ENCODE measurements at places on chromosomes 7 and 10.
A peak's percentile ranks its signal among the peaks of the same experiment; 100 is the strongest.

- DNase-seq, result no peak
These were observed 19.8 kb downstream of the ZNF775 start for GRCh38 chr7:150398965-150399320.

DNA sequence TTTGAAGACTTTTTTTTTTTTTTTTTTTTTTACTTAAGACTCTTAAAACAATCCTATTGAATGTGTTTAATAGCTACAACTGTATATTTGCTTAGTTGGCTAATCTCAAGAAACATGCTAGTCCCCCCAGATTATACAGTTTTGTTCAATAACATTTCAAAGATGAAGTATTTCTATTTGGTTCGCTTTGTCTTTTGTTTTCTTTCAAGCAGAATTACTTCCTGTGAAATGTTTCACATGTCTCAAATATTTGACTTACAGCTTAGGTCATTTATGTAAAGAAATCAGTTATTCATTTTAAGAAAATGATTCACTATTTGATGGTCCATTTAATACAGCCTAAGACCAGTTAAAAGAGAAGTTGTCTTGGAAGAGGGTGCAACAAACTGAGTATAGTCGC, 12.8 kb upstream of the LAMB1 start:
- no peak for DNase-seq

DNA sequence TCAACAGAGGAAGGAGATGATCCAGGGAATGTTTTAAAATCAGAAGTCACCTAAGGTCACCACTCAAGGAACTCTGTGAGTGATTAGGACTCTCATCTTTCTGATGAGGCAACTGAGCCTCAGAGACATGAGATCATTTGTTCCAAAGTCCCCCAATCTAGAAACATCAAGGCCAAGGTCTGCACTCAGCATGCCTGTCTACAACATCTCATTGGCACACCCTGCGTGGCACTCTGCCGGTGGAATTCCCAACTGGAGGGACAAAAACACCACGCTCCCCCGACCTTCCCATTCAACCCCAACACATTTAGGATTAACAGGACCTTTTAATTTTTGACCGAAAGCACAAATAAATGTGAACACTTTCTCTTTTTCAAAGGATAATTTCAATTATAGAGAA, 31.4 kb downstream of the CPXM2 start:
- no peak for DNase-seq

GRCh38 chr7:43559171-43559945, 23.6 kb upstream of the STK17A start:
- no peak for DNase-seq

DNA sequence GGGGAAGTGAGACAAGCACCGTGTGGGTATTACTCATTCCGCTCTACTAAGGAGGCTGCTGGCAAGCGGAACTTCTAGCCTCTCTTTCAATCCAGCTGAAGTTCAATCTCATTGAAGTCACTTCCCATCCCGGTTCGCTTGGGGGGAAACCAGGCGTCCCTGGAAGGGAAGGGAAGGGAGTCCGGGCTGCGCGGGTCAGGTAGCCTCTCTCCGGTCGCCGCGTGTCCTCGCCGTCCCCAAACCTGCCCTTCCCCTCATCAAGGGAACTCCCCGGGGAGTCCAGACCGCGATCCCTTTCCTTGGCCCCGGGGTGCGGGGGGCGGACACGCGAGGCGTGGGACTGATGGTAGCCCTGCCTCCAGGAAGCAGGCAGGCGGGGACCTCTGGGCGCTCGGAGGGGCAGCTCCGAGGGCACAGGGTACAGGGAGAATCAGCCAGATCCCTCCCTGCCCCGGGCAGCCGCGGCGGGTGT, 598 bp upstream of the ZEB1 start:
- DNase-seq, result peak; percentile 45

- DNase-seq, result no peak
These were observed 197.0 kb downstream of the TNS3 start for GRCh38 chr7:47384755-47385535.

DNA sequence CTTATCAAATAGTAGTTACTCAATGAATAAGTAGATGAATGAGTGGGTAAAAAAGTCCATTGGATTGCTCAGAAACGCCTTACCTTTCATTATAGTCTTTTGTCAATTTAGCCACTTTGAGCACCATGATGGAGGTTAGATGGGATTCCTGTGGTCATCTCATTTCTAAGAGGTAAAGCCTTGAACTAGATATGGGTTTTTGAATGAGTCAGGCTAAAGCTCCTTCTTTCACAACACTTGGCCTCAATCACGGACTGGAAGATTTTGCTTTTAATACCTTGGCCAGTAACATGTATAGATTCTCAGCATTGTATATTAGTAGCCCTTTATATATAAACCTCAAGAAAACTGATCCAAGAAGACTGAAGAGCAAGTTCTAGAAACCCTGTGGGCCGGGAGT, 99.7 kb upstream of the CCDC6 start:
- DNase-seq, result no peak

GRCh38 chr10:113264333-113265131, 288.3 kb upstream of the HABP2 start:
- DNase-seq, result no peak

- DNase-seq, result no peak
These were observed 455.0 kb downstream of the CCSER2 start for GRCh38 chr10:84783386-84783785.

DNA sequence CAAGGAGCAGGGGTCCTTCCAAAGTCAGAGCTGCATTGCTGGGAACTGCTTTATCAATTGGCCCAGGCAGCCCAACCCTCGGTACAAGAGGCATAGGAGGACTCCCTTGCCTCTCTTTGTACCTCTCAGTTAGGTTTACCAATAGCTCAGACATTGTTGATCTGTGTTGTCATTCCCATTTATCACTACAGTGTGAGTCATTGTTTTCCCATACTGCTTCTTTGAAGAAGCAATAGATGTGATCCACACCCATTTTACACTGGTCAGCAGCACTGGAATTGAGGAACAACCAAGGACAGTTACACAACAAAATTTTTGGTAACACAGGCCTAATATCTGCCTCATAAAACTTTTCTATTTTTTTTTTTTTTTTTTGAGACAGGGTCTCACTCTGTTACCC, 307.2 kb downstream of the SNX13 start:
- DNase-seq, result no peak

DNA sequence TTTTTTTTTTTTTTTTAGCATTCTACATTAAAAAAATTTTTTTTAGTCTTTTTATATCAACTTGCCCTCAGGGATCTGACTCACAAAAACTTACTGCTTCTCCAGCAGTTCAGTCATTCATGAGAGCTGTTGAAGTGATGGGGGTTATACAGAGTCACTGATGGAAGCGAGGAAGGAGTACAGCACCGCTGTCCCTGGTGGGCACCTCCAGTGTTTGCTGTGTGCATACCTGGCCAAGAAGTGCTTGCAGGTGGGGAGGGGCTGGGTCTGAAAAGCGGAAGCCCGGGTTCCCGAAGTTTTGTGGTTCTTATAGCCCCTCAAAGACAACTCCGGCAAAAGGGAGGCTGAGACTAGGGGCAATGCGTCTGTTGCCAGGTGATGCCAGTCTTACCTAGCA, 46.2 kb downstream of the MINDY4 start:
- DNase-seq, result no peak

GRCh38 chr7:16350634-16351033, 70.7 kb downstream of the CRPPA start:
- no peak for DNase-seq

GRCh38 chr7:44293561-44294324, 31.7 kb downstream of the CAMK2B start:
- no peak for DNase-seq

DNA sequence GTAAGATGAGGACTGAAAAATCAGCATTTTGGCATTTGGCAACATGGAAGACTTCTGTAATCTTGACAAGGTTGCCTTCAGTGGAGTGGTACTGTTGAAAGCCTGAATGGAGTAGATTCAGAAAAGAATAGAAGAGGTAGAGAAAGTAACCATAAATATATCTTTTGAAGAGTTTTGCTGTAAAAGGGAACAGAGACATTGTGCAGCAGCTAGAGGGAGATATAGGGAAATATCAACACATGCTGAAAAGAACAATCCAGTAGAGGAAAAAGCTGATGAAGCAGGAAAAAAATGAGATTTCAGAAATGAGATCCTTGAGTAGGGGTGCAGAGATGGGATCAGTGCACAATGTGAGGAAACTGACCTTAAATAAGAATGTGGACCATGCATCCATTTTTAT, 60.0 kb downstream of the RAPGEF5 start:
- DNase-seq, result no peak

DNA sequence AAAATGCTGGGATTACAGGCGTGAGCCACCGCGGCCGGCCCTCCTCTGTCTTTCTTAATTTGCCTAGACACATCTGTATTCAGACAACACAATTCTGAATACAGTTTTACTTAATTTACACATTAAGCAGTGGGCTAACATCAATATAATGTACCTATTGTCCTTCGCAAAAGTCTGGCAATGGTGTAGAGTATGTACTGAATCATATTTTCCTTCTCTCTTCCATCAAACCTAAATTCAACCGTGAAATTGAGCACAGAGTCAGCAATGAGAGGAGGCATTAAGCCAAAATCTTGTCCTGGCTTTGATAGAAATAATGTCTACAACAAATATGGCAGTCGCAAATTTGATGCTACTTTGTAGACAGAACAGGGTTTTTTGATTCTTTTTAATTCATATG, 30.4 kb downstream of the FZD9 start:
- DNase-seq, result no peak

DNA sequence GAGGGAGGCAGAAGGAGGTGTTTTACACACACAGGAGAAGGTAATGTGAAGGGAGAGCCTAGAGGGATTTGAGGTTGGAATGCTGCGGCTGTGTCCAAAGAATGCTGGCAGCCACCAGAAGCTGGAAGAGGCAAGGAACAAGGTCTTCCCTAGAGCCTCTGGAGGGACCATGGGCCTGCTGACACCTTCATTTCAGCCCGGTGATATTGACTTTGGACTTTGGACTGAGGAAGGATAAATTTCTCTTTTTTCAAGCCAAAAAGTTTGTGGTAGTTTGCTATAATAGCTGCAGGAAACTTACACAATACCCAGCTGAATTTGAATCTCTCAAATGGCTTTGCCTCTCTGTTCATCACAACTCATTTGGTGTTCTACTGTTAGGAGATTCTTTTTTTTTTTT, 34.6 kb downstream of the UBN2 start:
- no peak for DNase-seq

GRCh38 chr7:2873686-2874551, 29.8 kb upstream of the GNA12 start:
- DNase-seq, result no peak

DNA sequence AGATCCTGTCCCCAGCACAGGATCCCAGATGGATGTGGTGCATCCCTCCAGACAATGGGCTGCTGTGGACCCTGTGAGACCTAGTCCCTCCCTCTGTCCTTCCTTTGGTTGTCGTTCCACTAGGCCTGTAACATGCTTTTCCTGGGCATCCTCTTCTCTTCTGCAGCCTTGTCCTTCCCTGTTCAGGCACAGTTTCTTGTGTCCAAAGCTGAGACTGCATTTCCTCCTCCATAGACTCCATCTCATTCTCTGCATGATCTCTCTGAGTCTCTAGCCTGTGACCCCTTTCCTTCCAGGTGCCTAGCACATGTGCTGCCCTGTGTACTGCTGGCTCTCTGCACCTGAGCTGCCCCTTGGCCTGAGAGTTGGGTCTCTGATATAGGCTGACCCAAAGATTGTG, 293.5 kb upstream of the IGFBP3 start:
- no peak for DNase-seq

DNA sequence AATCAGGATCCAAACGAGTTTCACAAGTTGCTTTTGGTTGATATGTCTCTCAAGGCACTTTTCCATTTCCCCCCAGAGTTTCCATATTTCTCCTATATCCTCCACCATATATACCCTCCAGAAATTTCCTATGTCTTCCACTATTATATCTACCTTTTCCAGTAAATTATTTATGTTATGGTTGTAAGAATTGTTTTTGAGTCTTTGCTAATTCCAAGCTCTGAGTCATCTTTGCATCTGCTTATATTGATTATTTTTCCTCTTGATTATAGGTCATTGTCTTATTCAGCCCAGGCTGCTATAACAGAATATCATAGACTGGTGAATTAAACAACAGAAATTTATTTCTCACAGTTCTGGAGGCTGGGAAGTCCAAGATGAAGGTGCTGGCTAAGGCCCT, 12.7 kb downstream of the TACC2 start:
- DNase-seq, result no peak

- no peak for DNase-seq
These were observed 71.8 kb downstream of the SEMA3C start for GRCh38 chr7:80847027-80847426.

GRCh38 chr7:77354484-77354883, 61.7 kb downstream of the GSAP start:
- no peak for DNase-seq

DNA sequence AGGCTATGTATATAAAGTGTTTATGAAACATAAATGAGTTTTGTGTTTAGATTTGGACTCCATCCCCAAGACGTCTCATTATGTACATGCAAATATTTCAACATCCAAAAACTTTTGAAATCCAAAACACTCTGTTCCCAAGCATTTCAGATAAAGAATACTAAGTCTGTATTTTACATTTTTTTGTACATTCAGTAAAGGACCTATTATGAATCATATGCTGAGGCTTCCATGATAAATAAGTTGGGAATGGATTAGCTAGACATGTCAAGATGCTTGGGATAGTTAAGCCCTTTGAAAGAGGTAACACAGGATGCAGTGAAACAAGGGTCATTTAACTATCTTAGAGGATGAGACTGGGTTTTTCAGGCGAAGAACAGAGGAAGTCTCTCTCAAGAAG, 262.9 kb downstream of the SNX13 start:
- no peak for DNase-seq

DNA sequence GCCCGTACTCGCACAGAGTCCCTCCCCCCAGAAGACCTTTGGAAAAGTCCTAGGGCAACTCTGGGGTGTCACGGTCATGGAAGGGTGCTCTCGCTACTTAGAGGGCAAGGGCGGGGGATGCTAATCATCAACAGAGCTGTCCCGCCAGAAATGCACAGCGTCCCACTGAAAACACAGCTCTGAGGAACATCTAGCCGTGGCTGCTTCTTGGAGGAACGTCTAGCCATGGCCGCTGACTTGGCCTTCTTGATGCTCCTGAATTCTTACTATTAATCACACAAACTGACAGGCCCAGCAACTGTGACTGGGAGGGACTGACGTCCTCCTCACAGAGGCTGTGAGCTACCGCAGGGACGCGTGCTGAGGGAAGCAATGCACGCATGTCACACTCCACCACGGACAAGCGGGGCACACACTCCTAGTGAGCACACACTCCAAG, 1.7 kb downstream of the TUBGCP2 start:
- no peak for DNase-seq

- DNase-seq, result no peak
These were observed 630.1 kb downstream of the CALN1 start for GRCh38 chr7:71782051-71782450.

DNA sequence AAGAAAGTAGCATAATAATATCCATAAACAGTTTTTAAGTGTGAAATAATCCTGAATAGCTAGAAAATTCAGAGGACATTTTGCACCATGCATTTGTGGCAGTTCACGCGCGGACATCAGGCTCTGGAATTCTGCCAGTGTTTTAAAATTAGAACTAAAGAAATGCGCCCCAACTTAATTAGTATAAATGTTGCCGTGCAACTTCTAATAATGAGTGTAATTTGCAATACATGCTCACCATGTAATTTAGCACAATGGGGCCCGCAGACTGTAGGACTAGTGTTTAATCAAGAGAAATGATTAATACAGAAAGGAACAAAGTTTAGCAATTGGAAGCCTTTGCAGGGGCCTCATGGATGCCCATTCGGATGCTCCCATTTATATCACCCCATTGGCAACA, 96.6 kb downstream of the PTPRE start:
- DNase-seq, result no peak

- no peak for DNase-seq
These were observed 2.9 kb downstream of the AQP1 start for GRCh38 chr7:30914596-30914995.

All from stimulated activated CD8-positive, alpha-beta memory T cell treated with anti-CD3 and anti-CD28 coated beads, Interleukin-15, amount 100 ng/mL, for 48 hours (primary cell).